ENCODE measurements at places on chromosomes 2 and 18.

DNA sequence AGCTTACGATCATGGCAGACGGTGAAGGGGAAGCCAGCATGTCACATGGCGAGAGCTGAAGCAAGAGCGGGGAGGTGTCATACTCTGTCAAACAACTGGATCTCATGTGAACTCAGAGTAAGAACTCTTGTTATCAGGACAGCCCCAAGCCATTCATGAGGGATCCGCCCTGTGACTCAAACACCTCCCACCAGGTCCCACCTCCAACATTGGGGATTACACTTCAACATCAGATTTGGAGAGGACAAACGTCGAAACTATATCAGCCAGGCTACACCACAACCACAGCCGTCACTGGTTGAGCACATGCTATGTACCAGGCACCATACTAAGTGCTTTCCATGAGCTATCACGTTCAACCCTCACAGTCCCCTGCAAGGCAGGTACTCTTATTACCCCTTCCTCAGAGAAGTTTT lies 293.8 kb downstream of the PRKCE start:
- DNase-seq = no peak

GRCh38 chr2:138060301-138060635 lies 96.0 kb downstream of the HNMT start:
- no peak for DNase-seq

- DNase-seq = no peak
Observed at GRCh38 chr18:28123401-28124030, 53.4 kb downstream of the CDH2 start.

- no peak for DNase-seq
Observed at GRCh38 chr2:70516596-70516995, 37.0 kb downstream of the TGFA start.

DNA sequence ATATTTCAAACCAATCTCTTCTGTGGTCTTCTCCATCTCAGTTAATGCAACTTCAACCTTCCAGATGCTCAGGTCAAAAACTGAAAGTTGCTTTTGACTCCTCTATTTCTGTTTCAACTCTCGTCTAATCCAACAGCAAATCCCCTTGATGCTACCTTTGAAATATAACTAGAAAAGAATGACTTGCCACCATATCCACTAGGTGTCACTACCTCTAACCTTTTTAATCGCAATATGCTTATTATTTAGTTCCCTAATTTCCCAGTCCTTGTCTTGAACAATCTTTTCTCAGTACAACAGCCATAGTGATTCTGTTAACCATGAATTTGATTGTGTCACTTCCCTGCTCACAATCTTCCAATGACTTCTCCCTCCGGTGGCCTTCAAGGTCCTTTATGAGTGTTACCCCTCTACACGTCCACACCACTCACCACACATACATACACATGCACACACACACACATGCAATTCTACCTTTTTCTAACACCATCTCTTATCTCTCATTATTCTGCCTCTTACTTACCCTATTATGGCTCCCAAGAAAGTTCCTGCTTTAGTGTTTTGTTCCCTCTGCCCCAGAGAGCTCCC lies 245.5 kb upstream of the KCNJ3 start:
- no peak for DNase-seq

DNA sequence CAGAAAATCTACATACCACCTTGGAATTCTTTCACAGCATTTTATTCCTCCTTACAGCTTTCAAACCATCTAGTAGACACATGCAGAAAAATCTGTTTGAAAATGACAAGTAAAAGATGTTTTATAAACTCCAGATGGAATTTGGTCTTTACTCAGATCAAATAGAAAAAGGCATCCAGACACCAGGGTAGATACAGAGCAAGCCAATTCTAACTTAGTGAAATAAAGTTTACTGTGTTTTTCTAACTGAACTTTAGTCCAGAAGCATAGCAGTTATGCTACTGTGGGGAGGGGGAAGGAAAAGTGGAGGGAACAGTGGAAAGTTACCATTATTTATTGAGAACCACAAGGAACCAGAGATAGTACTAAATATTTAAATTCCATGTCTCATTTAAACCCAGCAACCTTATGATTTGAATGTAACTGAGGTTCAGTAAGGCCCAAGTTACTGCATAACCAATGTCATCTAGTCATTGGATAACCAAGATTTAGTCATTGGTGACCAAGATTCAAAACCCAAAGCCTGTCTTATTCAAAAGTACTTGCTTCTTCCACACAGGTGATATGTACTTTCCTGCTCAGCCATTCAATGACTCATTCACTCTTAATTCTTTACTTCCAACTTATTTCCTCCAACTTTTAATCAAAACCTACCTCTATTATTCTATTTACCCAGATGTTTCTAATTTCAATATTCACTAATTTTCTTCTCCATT lies 57.7 kb downstream of the RAD51AP2 start:
- no peak for DNase-seq

GRCh38 chr2:214107726-214108125 lies 303.1 kb upstream of the VWC2L start:
- no peak for DNase-seq

- no peak for DNase-seq
Observed at GRCh38 chr2:17615728-17616351, 75.3 kb downstream of the VSNL1 start.

DNA sequence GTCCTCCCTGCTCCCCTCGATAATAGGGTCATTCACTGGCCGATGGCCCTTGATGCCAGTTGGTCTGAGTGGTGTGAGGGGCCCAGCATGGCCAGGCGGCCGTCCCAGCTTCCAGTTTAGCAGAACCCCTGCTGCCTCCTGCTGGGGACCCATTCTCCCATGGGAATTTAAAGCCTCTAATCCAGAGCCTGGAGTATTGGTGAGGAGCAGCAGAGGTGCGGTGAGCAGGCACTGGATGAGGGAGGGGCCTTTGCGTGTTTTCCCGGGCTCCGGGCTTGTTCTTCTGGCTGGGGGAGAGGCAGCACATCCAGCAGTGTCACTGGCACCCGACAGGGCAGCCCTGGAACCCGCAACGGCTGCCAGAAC lies 17.4 kb downstream of the KCNIP3 start:
- DNase-seq = no peak

DNA sequence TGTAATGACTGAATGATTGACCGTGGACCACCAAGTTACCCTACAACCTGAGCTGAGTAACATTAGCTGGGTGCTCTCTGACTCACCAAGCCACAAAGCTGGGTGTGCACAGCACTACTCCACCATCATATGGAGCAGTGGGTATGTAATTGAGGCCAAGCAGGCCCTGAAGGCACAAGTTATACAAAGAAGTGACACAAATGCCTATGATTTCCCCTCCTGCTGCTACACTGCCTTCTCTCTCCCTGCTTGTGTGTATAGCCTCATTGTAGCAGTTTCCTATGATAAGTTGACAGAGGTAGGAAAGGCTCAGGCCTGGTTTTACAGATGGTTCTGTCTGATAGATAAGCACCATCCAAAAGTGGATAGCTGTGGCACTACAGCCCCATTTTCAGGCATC lies 1327.2 kb upstream of the DDX18 start:
- no peak for DNase-seq

DNA sequence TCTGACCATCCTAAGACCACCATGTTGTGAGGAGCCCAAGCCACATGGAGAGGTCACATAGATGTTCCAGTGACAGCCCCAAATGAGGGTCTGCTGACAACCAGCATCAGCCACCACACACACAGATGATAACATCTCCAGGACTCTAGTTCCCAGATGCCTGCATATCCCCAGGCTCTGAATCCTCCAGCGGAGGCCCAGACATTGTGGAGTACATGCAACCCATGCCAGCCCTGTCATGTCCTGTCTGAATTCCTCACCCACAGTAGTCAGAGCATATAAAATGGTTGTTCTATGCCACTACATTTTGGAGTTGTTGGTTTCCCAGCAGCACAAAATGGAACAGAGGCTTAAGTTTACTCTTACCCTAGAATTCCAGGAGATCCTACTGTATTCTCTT lies 122.0 kb upstream of the SLC35G4 start:
- no peak for DNase-seq

GRCh38 chr2:202035089-202035940 lies 1.7 kb downstream of the FZD7 start:
- DNase-seq = no peak

- no peak for DNase-seq
Observed at GRCh38 chr18:77165503-77166188, 33.1 kb upstream of the MBP start.

GRCh38 chr18:8835521-8835953 lies 130.2 kb downstream of the MTCL1 start:
- DNase-seq = no peak

- DNase-seq = no peak
Observed at GRCh38 chr2:69765096-69765380, 23.1 kb downstream of the ANXA4 start.

GRCh38 chr2:129436809-129437208 lies 542.7 kb upstream of the RAB6C start:
- DNase-seq = no peak

Data from stimulated activated CD8-positive, alpha-beta memory T cell treated with anti-CD3 and anti-CD28 coated beads, Interleukin-12 subunit alpha, Interleukin-12 subunit beta, amount 100 ng/mL, for 4 hours (primary cell).